ENCODE measurements at places on chromosomes 5 and 9.

DNA sequence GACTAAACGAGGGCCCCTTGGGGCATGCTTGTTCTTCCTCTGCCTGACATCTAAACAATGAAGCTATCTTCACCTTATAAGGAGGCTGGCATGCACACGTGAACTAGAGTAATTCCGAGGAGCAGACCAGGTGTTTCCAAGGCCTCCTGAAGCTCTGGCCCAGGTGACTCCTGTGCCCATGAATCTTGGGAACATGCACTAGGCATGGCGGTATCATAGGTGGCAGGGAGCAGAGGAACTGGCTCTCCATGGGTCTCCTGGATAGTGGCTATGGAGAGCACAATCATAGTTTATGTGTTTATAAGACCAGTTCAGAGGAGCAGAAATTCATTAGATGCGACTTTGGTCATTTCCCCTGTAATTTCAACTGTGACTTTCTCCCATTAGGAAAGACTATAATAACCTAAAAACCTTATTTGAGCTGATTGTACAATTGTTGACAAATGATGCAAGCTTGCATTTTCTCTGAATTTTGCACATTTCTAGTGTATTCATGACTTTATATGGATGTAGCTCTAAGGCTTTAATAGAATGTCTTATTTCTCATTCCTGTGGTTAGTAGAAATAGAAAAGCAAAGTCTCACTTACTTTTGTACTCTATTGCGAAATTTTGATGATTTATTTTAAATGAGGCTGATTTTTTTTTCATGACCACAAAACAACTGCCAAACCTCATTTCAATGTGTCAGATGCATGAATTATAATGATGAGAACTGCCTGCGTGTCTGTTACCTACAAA is 135.3 kb upstream of the RPS23 start:
- DNase-seq: no peak

DNA sequence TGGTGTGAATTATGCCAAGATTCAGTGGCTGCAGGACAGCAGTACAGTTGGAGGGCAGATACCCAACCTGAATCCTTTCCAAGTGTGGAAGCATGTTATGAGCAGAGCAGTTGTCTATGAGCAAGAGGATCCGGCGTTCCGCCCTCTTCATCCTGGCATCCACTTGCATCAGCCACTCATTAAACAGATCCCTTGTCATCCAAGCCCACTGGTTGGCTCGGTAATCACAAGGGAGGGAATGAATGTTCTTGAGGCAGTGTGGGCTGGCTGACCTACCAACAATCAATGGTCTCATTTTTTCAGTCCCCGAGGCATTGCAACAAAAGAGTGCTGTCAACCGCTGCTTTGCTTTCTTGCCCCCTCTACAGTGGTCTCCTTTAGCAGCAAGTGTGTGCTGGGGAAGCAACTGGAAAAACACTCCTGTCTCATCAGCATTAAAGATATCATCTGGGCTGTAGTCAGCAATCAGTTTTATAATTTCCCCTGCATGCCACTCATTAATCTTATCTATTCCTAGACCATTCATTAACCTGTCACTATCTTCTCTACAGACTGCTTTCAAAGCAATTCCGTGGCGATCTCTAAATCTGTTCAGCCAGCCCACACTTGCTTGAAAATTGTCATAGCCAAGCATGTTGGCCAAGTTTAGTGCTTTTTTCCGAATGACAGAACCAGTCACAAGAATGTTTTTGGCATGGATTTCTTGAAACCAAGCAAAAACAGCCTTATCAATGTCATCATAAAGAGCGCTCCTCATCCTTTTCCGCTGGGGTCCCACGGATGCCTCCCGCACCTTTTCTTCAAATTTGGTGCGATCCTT is 4.9 kb downstream of the TIGD6 start:
- DNase-seq: no peak

- DNase-seq: no peak
Measured at GRCh38 chr5:14561741-14562140, 19.9 kb upstream of the OTULINL start.

DNA sequence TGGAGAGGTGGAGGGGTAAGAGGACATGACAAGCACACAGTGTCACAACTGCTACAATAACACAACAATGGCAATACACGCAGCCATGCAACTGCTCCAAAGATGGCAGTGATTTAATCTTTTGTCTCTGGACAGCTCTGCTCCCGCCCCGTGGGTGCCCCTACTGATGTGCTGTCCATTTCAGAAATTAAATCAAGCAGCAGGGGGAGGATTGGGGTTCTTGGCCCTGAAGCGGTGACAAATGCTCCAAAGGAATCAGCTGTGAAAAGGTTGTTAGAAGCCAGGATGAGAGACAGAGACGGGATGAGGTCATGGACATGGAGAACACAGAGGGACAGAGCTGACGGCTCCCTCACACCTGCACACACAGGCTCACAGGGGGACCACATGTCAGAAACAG is 22.6 kb downstream of the CNTFR start:
- no peak for DNase-seq

DNA sequence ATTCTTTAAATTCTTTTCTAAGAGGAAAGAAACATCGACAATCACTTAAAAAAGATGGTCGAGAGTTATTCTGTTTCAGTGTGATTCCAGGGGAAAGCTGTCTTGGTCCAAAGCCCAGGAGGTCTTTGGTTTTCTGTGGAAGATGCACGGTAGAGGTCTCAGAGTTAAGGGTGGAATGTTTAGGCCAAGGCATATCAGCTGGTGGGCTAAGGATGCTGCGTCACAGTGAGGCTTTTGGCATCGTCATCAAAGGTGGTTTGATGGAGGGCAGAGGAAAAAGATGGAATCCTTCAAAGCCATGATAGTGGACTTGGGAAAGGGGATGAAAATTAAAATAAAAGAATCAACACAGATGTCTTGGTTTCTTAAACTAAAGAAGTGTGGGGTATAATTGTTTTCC is 137.3 kb upstream of the ANKH start:
- no peak for DNase-seq

- no peak for DNase-seq
Measured at GRCh38 chr5:147349241-147349640, 114.4 kb downstream of the STK32A start.

GRCh38 chr5:102863058-102863457 is 108.0 kb downstream of the PAM start:
- no peak for DNase-seq

- no peak for DNase-seq
Measured at GRCh38 chr5:92371889-92372235, 988.7 kb upstream of the ARRDC3 start.

- no peak for DNase-seq
Measured at GRCh38 chr9:761176-761792, 80.2 kb upstream of the DMRT1 start.

DNA sequence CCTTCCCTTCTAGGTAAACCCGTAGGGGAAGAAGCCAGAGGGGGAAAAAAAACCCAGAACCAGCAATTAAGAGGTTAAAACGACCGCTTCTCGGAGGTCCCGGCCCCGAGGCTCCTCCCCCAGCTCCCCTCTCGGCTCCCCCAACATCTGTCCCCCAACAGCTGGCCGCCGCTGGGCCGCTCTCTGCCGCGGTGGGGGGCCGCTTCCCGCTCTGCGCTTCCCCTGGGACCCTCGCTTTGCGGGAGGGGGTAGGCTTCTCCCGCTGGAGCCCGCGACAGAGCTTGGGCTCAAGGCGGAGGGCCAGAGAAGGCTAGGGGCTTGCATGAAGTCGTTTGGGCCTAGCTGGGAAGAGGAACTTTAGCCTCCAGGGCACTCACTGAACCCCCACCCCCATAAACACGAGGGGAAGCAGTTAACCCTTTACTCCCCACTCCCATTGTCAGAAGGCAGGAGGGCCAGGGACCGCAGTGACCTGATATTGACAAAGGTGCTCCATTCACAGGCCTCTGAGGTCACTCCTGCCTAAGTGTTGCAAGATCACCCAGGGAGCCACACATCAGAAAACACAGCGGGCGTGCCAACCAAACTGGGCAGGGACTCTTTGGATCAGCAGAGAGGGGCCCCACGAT is 7.5 kb downstream of the LHX6 start:
- DNase-seq: no peak

GRCh38 chr5:14729448-14730385 is 65.2 kb downstream of the OTULIN start:
- DNase-seq: no peak

- no peak for DNase-seq
Measured at GRCh38 chr5:74303578-74303977, 336.9 kb downstream of the ENC1 start.

DNA sequence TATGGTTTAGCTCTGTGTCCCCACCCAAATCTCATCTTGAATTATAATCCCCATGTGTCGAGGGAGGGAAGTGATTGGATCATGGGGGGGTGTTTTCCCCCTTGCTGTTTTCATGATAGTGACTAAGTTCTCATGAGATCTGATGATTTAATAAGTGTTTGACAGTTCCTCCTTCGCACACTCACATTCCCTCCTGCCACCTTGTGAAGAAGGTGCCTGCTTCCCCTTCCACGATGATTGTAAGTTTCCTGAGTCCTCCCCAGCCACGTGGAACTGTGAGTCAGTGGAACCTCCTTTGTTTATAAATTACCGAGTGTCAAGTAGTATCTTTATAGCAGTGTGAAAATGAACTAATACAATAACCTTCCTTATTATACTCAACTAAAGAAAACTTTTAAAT is 24.3 kb upstream of the TEX10 start:
- DNase-seq: no peak

- DNase-seq: no peak
Measured at GRCh38 chr5:165143741-165144140, 1638.3 kb downstream of the MAT2B start.

GRCh38 chr9:114002986-114003350 is 75.1 kb downstream of the AMBP start:
- DNase-seq: no peak

- DNase-seq: no peak
Measured at GRCh38 chr9:92786298-92786697, 21.7 kb upstream of the BICD2 start.

GRCh38 chr5:91955610-91956009 is 572.5 kb upstream of the ARRDC3 start:
- DNase-seq: no peak

GRCh38 chr5:82097-82496 is 9.9 kb upstream of the PLEKHG4B start:
- DNase-seq: no peak

- DNase-seq: no peak
Measured at GRCh38 chr5:54703565-54704255, 186.2 kb downstream of the SNX18 start.

GRCh38 chr5:143494162-143494561 is 90.7 kb upstream of the NR3C1 start:
- DNase-seq: no peak

- DNase-seq: no peak
Measured at GRCh38 chr9:95338243-95338642, 20.7 kb upstream of the FANCC start.

DNA sequence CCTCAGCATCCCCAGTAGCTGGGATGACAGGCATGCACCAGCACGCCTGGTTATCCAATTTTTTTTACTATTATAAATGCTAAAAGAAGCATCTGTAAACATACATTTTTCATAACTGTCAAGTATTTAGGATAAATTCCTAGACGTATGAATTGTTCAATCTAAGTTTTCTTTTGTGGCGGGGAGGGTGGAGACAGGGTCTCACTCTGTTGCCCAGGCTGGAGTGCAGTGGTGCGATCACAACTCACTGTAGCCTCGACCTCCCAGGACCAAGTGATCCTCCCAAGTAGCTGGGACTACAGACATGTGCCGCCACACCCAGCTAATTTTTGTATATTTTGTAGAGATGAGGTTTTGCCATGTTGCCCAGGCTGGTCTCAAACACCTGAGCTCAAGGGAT is 52.2 kb downstream of the NR6A1 start:
- DNase-seq: no peak

DNA sequence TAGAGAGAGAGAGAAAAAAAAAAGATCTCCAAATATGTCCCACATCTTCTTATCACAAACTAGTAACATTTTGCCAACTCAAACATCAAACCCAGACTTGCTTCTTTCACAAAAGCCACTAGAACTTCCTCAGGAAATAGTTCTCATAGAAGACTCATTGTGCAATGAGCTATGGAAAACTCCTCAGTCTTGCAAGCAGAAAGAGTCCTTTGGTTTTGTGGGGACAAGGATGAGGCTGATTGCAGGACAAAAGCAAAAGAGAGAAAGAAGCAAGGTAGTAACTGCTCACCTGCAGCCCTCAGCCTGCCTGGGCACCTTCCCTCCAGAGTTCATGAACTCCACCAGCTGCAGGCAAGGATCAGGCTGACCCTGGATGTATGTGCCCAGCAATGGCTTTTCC is 399.0 kb downstream of the IRX1 start:
- DNase-seq: no peak

DNA sequence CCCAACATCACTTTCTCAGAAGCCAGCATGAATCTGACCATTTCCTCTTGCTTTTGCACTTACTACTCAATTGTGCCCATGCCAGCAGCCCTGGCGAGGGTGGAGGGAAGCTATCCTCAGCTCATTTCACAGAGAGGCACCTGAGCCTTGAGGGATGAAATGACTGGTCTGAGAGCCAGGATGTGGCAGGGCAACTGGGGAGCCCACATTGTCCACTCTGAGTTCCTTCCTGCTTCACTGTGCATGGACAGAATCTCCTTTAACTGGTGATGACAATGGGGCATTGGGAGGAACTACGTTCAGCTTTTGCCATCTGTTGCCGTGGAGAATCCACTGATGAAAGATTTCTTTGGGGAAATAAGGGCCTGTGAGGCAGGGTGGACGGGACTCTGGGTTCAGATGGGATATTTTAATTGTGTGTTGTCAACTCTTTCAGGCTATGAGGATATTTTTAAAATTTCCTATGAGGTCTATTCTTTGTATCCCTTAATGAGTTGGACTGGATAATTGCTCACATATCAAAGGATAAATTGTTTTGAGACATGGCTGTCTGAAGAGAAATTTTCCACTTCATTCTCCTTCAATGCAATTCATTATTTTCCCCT is 78.3 kb downstream of the TNC start:
- DNase-seq: no peak

DNA sequence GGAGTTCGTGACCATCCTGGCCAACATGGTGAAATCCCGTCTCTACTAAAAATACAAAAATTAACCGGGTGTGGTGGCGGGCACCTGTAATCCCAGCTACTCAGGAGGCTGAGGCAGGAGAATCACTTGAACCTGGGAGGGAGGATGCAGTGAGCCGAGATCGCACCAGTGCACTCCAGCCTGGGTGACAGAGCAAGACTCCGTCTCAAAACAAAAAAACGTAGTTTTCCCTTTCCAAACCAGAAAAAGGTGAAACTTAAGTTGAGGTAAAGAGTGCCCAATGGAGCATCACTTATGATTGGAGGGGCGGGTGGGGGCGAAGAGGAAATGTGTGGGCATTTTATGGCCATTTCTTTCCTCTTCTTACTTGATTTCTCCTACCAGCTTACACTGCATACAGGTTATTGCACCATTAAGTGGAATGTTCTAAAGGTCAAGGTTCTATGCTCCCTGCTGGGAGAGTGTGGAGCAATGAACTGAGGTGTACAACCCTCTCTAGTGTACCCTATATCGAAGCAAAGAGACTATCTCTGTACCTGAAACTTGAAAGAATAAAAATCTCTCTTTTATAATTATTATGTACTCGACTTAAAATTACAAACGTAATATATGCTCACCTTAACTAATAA is 136.2 kb downstream of the DEPDC1B start:
- DNase-seq: no peak

DNA sequence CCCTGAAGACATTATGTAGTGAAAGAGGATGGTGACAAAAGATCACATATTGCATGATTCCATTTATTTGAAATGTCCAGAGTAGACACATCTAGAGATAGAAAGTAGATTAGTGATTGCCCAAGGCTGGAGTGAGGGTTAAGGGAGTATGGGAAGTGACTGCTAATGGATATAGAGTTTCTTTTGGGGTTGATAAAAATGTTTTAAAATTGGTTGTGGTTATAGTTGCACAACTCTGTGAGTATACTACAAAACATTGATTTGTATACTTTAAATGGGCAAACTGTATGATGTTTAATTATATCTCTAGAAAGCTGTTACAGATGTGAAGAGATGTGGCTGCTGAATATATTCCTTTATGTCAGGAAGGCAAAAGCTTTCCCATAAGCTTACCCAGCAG is 202.8 kb downstream of the CCDC171 start:
- DNase-seq: no peak

Data from cerebellar nuclear complex (tissue), 1 donor.